ENCODE measurements at places on chromosomes 6 and 20. TPM values are rescaled to one million over a fixed set of nuclear protein-coding genes. Genes with fewer than 3 reads are reported as not detected.

GRCh38 chr6:90714319-90714718, 127.4 kb upstream of the MAP3K7 start:
- DNase-seq = no peak

- DNase-seq = no peak
Measured at GRCh38 chr6:46104209-46104608, 25.6 kb upstream of the ENPP4 start.

DNA sequence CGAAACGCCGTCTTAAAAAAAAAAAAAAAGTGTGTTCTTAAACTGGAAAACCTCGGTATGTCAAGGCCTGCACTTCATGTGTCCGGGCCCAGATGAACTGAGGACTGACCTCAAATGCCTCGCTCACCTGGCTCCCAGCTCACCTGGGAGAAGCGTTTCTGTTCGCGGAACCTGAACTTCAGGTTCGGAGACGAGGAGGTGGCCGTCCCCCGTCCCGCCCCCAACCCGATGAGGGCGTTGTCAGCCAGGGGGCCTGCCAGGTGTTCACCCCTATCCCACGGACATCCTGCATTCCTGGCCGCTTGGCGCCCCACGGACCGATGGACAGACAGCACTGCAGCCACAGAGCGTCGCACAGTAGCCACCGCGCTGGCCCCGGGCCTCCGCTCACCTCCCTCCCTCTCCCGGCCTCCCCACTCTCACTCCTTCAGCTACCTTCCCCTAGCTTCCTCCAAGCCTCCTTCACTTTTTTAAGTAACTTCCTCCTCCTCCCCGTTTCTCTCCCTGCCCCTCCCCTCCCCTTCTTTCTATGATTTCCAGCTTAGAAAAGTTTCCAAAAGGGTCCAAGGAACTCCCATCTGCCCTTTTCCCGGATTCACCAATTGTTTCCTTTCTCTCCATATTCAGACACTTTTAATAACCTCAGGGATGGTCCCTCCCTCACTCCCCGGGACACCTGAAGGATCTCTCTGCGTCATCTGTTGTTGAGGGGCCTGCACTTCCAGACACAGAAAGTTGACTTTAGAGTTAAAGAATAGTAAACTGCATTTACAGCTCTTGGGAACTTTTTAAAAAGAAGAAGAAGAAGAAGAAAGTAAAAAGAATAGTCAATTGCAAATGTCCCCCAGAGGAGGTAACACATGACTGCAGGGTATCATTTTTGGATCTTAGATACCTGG, 22.7 kb upstream of the MCM3 start:
- DNase-seq = no peak

GRCh38 chr6:620166-620565, 36.7 kb downstream of the HUS1B start:
- DNase-seq = no peak

- no peak for DNase-seq
Measured at GRCh38 chr20:47093320-47093966, 198.8 kb downstream of the EYA2 start.

Gene NEURL2
- total RNA-seq = 8.0 TPM

Gene GSTA4
- 54.0 TPM for total RNA-seq

DNA sequence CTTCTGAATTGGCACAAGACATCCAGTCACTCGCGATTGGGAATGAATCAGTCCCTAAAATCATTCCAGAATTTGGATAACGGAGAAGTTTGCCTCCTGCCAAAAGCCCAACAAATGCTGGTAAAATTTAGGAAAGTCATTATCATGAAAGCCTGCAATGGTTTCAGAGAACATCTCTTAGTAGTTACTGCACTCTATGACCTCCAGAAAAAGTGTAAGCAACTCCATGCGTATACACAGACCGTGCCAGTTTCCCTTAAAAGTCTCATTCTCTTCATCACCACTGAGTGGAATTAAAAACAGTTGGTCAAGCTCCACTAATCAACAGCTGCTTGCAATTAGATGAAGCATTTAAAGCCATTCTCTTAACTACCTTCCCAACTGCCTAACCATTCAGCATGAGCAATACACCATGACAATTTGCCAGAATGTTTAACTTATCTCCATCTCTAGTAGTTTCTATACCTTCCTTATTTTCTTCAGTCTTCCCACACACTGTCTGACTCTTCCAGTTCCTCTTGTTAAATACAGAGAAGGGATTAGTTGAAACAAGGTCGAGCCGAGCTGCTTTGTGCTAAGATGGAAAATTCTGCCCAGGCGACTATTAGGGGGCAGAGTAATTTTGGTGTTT, 183.6 kb upstream of the PRDM1 start:
- peak; percentile 64 for DNase-seq

Gene KCNK16
- not detected for total RNA-seq

GRCh38 chr20:50395251-50395729, 114.9 kb upstream of the PTPN1 start:
- peak; percentile 28 for DNase-seq

GRCh38 chr6:5695260-5696245, 311.2 kb downstream of the NRN1 start:
- DNase-seq = peak; percentile 59

GRCh38 chr20:43746344-43747137, 19.7 kb upstream of the GTSF1L start:
- DNase-seq = no peak

DNA sequence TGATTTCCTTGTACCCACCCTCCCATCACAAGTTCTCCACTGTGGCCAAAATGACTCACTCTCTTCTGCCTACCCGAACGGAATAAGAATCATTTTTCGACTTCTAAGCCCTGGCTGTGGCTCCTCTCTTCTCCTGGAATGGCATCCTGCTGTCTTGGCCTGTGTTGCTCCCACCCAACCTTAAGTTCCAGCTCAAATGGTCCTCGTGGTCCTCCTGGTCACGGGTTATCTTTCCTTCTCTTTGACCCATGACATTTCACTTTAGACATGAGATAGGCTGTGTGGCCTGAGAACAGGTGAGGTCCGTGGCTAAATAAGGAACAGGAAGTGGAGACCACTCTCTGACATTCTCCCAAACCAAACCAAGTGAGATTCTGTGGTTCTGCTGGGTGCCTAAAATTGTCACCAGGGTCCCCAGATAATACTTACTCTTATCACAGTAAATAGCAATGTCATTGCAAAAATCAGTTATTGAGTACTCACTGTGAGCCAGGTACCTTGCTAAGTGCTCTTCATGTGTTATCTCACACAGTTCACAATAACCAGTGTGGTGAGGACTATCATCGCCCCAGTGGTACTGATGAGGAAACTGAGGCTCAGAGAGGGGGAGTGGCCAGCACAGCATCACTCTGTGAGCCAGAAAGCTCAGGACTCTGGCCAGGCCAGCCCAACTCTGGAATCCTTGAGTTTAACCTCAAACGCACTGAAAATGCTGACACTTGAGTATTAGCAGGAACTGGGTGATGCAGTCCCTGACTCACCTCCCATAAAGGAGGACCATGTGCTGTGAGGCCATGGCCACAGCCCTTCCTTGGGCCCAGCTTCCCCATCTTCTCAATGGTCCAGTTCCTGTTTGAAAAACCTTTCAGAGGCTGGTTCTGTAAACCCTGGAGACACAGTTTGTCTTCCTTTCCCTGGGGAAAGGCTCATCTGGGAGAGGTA, 74.8 kb upstream of the SIRPA start:
- DNase-seq = peak; percentile 68

Gene SLC13A3
- total RNA-seq = 4.1 TPM

Gene EYA2
- total RNA-seq = 1.7 TPM

- no peak for DNase-seq
Measured at GRCh38 chr6:24743944-24744335, 25.0 kb upstream of the C6orf62 start.

Gene SS18L1
- total RNA-seq = 7.4 TPM

DNA sequence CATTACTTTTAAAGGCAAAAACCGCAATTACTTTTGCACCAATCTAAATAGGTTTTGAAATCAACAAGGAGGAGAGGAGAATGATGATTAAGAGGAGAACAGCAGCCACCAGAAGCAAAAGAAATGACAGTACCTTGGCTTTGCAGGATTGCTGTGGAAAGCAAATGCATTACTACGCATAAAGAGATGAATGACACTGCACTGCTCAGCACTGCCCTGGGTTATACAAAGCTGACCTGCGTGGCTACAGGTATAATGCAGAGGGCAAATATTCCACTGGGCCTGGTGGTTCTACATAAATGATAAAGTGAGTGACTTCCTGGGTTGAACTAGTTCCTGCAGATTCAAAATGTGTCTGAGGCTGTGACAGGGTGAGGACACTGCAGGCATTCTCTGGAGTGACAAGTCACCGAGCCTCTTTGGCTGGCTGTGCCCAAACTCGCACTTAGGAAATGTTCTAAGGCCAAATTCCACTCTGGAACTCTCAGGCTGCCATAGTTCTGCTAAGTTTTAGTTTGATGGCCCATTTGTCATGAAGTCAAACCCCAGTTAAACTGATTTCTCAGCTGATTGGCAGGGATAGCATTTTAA, 78.6 kb downstream of the INSM1 start:
- no peak for DNase-seq

Gene PROKR2
- not detected for total RNA-seq

Gene EDEM2
- total RNA-seq = 61.4 TPM

Gene PDYN
- total RNA-seq = not detected
